ENCODE measurements at places on chromosomes 2 and 18. TPM values are rescaled to one million over a fixed set of nuclear protein-coding genes. Genes with fewer than 3 reads are reported as not detected.

Gene GAD1
- 0.34 TPM for total RNA-seq

Gene SERPINB12
- not detected for total RNA-seq

Gene KCNG2
- total RNA-seq = 0.19 TPM

Gene EN1
- not detected for total RNA-seq

Gene POMC
- total RNA-seq = 2.2 TPM

Gene TPO
- not detected for total RNA-seq

Gene MC2R
- not detected for total RNA-seq

Gene LYG1
- not detected for total RNA-seq

Gene BARD1
- total RNA-seq = 32.3 TPM
